ENCODE measurements at places on chromosomes 6 and 20.

DNA sequence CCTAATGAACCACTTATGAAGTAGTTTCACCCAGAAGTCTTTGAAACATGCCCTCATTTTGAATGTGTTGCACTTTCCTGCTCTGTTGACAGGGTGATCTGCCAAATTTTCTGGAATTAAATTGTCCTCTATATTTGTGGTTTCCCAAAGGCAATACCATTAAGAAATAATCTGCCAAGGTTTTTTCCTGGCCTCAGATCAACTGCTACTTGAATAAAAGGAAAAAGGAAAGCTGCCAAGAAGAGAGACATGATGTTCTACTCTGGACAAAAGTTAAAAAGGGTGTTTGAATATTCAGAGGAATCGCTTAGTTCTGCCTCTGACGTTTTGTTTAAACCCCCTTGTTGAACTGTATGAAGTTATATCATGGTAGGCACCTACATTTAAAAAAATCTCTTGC is 37.4 kb upstream of the ARMH2 start:
- no peak for DNase-seq

- DNase-seq = no peak
Measured at GRCh38 chr6:21265730-21266044, 327.9 kb upstream of the SOX4 start.

GRCh38 chr6:34385793-34386195 is 6.7 kb downstream of the NUDT3 start:
- no peak for DNase-seq

DNA sequence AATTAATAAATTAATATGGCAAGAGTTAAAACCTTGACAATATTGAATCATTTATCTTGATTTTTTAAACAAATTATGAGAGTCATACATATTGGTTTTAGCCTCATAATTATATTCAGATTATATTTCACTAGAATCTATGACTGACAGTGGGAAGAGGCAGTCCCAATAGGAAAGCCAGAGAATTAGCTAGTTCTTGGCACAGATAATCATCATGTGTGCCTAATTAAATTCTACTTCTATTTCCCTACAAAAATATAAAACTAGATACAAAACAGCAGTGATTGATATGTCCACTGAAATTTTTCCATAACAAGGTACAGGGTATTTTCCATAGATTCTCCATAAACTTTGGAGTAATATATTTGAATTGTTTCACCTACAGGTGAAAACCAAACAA is 38.6 kb downstream of the COL9A1 start:
- DNase-seq = no peak

- no peak for DNase-seq
Measured at GRCh38 chr6:156884306-156884705, 107.1 kb downstream of the ARID1B start.

DNA sequence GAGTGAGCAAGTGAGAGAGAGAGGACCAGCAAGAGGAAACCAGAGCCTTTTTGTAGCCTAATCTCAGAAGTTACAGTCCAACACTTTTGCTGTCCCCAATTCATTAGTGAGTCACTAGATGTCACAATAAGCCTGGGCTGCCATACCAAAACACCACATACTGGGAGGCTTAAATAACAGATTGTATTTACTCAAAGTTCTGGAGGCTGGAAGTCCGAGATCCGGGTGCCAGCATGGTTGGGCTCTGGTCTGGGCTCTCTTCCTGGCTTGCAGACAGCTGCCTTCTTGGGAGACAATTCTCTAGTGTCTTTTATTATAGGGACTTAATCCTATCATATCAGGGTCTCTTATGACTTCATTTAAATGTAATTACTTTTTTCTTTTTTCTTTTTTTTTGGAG is 50.7 kb upstream of the FERMT1 start:
- no peak for DNase-seq

- DNase-seq = no peak
Measured at GRCh38 chr6:34606477-34607265, 50.5 kb upstream of the SPDEF start.

GRCh38 chr6:24919056-24919892 is 16.5 kb downstream of the RIPOR2 start:
- no peak for DNase-seq

- DNase-seq = no peak
Measured at GRCh38 chr6:162849269-162849668, 121.5 kb downstream of the PACRG start.

- no peak for DNase-seq
Measured at GRCh38 chr20:35463455-35464300, 8.3 kb downstream of the CEP250 start.

GRCh38 chr6:20571261-20571660 is 37.0 kb downstream of the CDKAL1 start:
- DNase-seq = no peak

- no peak for DNase-seq
Measured at GRCh38 chr6:11129908-11130565, 18.5 kb upstream of the ERVFRD-1 start.

GRCh38 chr6:12869816-12870432 is 153.4 kb downstream of the PHACTR1 start:
- no peak for DNase-seq

DNA sequence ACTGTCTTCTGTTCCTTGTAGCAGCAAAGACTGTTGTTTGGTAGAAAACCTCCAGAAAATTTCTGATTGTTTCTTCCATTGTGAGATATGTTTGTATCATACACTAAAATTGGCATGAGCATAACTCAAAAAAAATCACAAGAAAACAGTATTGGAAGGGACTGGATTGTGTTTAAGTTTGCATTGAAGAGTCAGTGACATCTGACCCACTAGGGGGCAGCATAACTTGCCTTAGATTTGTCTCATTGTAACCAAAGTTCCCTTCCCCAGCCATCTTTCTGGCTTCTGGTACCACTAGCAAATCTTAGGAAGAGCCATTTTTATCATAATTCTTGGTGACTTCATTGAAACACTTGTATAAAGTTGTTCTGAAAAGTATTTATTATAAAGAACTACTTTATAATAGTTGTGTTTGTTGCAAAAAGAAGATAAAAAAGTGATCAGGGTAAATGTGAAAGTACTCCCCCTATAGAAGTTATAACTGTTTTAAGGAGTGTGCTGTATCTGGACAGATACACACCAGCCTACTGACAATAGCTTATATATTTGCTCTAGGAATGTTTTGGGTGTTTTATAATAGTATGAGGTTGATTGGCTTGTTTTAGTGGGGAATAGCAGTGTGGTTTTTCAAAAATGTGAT is 7.7 kb downstream of the CSTF1 start:
- no peak for DNase-seq

- DNase-seq = no peak
Measured at GRCh38 chr6:114940181-114940580, 597.4 kb upstream of the HS3ST5 start.

GRCh38 chr6:73516514-73517489 is 4.0 kb downstream of the EEF1A1 start:
- no peak for DNase-seq

- no peak for DNase-seq
Measured at GRCh38 chr6:159999240-159999671, 30.4 kb downstream of the IGF2R start.

- no peak for DNase-seq
Measured at GRCh38 chr6:32862725-32863124, 8.7 kb downstream of the PSMB9 start.

DNA sequence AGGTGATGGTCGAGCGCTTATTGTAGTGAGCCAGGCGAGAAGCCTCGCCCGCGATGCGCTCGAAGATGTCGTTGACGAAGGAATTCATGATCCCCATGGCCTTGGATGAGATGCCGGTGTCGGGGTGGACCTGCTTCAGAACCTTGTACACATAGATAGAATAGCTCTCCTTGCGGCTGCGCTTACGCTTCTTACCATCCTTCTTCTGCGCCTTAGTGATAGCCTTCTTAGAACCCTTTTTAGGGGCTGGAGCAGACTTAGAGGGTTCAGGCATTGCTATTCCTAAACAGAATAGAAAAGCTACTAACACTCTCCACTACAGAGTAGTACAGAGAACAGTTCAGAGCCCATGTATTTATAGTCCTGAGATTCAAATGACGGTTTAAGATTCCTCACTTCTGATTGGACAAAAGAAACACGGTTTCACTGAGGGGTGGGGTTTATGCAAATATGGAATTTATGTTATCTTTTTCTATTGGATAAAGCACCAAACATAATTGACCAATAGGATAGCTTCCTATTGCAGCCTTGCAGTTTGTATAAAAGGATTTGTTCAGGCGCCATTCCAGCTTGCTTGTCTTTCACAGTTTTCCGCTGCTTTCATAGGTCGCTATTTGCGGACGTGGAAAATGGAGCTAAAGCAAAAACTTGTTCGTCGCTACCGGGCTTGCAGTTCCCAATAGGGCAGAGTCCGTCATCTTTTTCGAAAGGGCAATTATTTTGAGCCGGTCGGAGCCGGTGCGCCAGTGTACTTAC is 43.7 kb upstream of the HFE start:
- peak; percentile 34 for DNase-seq

- DNase-seq = no peak
Measured at GRCh38 chr6:42260972-42261371, 43.3 kb upstream of the MRPS10 start.
